Left ventricle myocardium inferior (tissue), 1 donor: ENCODE measurements at places on chromosomes 2 and 18. TPM values are rescaled to one million over a fixed set of nuclear protein-coding genes. Genes with fewer than 3 reads are reported as not detected.
A peak's percentile ranks its signal among the peaks of the same experiment; 100 is the strongest.

DNA sequence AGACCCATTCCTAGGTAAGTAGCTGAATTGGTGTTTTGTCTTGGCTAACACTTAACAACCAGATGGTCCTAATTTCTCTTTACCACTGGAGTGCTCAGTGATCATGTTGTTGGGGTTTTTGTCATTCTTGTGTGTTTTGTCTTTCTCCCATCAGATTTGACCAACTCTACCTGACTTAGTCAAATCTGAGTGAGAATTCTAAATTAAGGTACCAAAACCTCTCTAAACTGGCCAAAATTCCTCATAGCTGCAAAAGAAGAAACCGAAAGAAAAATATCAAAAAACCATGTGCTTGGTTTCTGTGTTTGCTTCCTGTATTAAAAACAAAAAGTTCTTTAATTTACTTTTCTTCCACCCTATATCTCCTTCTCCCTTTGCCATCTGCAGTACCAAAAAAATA, 350.7 kb upstream of the SPHKAP start:
- DNase-seq: no peak

GRCh38 chr2:58204195-58204959, 36.7 kb downstream of the FANCL start:
- DNase-seq: no peak

GRCh38 chr2:133952420-133952819, 301.5 kb upstream of the MGAT5 start:
- DNase-seq: no peak

- DNase-seq: peak; percentile 54
Measured at GRCh38 chr2:118013221-118013723, 598 bp downstream of the CCDC93 start.

- peak; percentile 46 for DNase-seq
Measured at GRCh38 chr2:213932-214693, 49.7 kb downstream of the SH3YL1 start.

- no peak for DNase-seq
Measured at GRCh38 chr2:219045937-219046550, 4.7 kb upstream of the CFAP65 start.

DNA sequence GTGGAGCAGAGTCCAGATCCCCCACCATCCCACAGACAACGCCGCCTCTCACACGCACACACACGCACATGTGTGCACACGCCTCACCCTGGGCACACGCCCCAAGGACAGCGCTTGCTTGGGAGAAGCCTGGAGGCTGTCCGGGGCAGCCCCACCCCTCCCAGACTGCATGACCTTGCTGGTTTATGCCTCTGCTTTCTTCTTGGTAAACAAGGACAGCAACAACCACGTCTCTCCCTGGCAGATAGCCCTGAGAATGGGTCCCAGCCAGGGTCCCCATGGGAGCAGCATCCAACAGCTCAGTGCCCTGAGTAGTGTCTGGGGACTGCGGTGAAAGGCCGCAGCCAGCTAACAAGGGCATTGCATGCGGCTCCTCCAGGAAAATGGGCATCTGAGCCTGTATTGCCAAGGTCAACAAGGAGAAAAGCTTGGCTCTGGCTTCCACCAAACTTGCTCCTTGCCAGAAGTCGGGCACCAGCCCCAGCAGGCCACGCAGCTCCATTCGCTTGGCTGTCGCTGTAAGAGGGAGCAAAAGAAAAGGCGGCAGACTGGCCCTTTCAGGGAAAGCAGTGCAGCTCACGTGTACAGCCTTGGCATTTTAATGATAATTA, 234.6 kb downstream of the EIPR1 start:
- no peak for DNase-seq

DNA sequence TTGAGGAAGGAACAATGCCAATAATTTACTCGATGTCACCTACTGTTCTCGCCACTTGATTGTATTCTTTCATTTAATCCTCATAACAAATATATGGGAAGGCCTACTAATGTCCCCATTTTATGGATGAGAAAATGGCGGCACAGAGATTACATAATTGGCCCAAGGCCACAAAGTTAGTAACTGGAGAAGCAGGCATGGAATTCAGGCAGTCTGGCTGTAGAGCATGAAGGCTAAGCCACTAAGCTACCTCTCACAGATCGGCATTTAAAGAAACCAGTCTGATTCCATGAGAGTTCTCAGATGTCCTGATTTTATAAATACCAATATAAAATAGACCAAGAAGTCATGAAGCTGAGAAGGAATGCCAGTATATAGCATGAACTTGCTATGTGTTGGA, 121.8 kb upstream of the EPAS1 start:
- DNase-seq: no peak

Gene TWSG1
- 12.1 TPM for total RNA-seq

Gene TACR1
- total RNA-seq: 0.22 TPM

DNA sequence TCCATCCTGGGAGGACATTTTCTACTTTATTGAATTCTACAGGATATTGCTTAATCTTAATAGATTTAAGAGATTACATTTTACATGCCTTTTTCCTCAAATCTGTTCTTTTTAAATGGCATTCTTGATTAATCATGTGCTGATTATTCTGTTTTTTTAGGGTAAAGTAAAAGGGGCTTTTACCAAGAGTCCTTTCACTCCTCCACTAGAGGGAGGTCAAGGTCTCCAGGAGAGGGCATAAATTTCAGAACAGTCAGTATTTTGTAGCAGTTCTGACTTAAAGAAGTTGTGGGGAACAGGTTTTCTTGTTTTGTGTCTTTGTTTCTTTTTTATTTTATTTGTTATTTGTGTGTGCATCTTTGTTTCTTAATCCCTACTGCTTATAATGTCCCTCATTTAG, 25.4 kb downstream of the WDR75 start:
- no peak for DNase-seq

- DNase-seq: no peak
Measured at GRCh38 chr18:46678785-46679399, 21.9 kb upstream of the LOXHD1 start.
